ENCODE measurements at places on chromosomes 1 and 21.

GRCh38 chr21:45600248-45600647, 43.3 kb upstream of the PCBP3 start:
- DNase-seq: no peak

DNA sequence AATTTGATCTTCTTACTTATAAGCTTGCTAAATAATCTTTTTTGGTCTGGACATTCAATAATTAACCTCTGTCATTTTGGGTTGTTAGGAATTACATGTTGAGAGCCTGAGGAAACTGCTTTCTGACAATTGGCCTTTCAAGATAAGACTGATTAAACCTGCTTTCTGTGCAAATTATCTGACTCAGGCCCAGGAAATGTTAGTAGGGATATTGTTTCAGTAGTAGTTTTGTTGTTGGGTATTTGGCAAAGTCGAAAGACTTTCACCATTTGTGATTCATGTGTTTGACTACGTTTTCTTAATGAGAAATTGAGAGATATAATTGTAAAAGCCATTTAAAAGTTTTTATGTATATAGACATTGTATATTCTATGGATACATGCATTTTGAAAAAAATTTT, 81.1 kb upstream of the GPR88 start:
- no peak for DNase-seq

- no peak for DNase-seq
Observed at GRCh38 chr1:81899214-81899821, 98.6 kb downstream of the ADGRL2 start.

- no peak for DNase-seq
Observed at GRCh38 chr1:233240829-233241682, 54.5 kb downstream of the PCNX2 start.

- DNase-seq: no peak
Observed at GRCh38 chr1:97919585-97920261, 1.1 kb downstream of the DPYD start.

Measured in NCI-H187 treated with DMSO at 0.1 percent for 48 hours (cell line).